ENCODE measurements at places on chromosomes 7 and 10.

DNA sequence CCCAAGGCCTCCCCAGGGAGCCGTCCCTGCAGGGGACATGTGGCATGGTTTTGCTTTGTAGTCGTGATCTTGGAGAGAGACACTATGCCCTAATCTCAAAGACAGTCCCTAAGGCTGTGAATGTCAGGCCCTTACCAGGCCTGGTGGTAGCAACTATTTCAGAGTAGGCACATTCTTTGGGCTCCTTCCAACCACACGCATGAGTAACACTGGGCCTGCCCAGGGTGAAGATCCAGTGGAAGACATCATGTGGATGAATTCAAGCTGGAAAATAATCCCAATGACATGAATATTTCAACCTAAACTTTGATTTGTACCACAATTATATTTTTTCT, 39.5 kb upstream of the INSIG1 start:
- no peak for DNase-seq

- no peak for DNase-seq
Measured at GRCh38 chr10:55747244-55747643, 613.8 kb downstream of the ZWINT start.

DNA sequence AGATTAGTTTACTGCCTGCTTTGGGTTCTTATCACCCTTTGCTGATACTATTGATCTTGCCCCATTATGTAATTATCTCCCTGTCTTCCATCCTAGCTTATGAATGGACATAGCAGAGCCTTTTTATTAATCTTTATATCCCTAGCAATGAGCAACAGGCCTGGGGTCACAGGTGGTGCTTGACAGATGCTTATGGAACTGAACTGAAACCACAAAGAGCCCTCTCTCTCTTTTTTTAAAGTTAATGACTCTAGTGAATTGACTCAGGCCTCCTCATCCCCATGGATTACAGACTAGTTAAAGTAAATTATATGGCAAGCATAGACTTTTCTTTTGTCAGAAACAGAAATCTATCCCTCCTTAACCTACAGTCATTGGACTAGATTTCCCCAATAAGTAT, 265.2 kb downstream of the PHTF2 start:
- no peak for DNase-seq

GRCh38 chr7:128884561-128885369, 22.1 kb downstream of the ATP6V1F start:
- no peak for DNase-seq

DNA sequence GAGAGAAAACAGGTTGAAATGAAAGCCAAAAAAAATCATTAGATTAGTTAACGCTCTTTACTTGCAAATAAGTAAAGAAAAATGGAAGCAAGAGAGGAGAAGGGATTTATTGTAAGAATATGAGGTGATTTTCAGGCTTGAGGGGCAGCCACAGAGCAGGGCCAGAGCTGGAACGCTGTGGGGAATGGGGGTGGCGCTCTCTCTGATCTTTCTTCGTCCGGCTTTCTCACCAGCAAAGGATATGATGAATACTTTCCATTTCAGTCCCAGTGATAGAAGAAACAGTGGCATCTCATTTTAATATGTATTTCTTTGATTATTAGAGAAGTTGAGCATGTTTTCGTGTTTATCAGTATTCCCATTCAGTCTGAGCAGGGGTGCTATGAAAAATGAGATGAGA, 112.2 kb downstream of the SKIDA1 start:
- DNase-seq: no peak

- DNase-seq: no peak
Measured at GRCh38 chr7:44220046-44220357, 19.2 kb downstream of the YKT6 start.

DNA sequence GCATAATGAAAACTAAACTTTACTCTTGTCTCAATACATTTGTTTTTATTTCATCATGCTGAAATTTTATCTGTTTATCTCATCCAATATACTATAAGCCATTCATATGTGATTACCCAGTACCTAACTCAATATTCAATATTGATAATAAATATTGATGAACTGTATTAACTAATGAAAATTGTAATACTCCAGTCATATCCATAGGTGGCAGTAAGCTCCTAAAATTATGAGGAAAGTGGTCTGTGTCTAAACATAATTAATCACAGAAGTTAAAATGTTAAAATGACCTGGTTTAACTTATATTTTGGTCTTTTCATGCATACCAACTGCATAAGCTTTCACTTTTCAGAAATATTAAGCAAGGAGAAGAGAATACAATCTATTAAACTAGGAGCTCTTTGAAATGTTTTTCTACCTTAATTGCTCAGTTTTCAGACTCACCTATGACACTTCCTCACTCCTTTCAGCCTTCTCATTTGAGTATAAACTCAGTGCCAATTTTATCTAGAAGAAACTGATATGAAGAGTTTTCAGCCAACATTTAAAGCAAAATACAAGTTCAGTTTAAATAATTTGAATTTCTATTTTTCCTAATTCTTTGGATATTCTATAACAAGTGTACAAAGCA, 30.5 kb upstream of the VWDE start:
- DNase-seq: no peak

- DNase-seq: no peak
Measured at GRCh38 chr7:47803846-47804245, 144.4 kb downstream of the PKD1L1 start.
